Pericardium fibroblast (primary cell): ENCODE measurements at places on chromosomes 6 and 20. TPM values are rescaled to one million over a fixed set of nuclear protein-coding genes. Genes with fewer than 3 reads are reported as not detected.

Gene PGC
- total RNA-seq: not detected in 2 replicates

Gene EPPIN
- not detected in 2 replicates for total RNA-seq

Gene SLC4A11
- 1.4 TPM in 2 replicates for total RNA-seq

Gene MACROD2
- 0.12 TPM in 1 of 2 replicates, not detected in the other for total RNA-seq
